MV-4-11 (cell line): ENCODE measurements at places on chromosomes 11 and 22.
A peak's percentile ranks its signal among the peaks of the same experiment; 100 is the strongest.

- DNase-seq, result no peak
These were observed 9.4 kb upstream of the PIM3 start for GRCh38 chr22:49951000-49951677.

GRCh38 chr11:133981156-133981555, 24.4 kb upstream of the IGSF9B start:
- no peak for DNase-seq

- DNase-seq, result peak; percentile 2
These were observed 185.3 kb upstream of the CTSC start for GRCh38 chr11:88522624-88523385.

DNA sequence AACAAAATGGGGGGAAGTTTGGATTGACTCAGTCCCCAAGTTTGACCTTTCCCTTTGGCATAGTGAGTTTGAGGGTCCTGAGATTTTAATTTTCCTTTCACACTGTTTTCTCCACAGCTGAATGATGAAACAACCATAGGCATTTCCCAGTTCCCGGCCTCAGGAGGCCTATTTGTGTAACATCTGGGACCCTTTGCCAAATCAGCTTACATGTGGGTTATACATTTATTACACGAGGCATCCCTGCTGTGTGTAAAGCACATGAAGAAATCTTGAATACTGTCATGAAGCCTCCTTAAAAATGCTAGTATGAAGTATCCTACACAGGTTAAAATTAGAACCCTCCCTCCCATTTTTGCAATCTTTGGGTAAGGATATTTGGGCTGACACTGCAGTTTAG, 44.6 kb upstream of the SPON1 start:
- no peak for DNase-seq

GRCh38 chr22:41821471-41822316, 11.2 kb upstream of the SREBF2 start:
- DNase-seq, result no peak

- DNase-seq, result no peak
These were observed at the start of gene MISFA for GRCh38 chr11:18599739-18600230. TSS of gene MISFA (plus strand) at chr11:18599789. CDS start at chr11:18599929, 140 bp downstream.

DNA sequence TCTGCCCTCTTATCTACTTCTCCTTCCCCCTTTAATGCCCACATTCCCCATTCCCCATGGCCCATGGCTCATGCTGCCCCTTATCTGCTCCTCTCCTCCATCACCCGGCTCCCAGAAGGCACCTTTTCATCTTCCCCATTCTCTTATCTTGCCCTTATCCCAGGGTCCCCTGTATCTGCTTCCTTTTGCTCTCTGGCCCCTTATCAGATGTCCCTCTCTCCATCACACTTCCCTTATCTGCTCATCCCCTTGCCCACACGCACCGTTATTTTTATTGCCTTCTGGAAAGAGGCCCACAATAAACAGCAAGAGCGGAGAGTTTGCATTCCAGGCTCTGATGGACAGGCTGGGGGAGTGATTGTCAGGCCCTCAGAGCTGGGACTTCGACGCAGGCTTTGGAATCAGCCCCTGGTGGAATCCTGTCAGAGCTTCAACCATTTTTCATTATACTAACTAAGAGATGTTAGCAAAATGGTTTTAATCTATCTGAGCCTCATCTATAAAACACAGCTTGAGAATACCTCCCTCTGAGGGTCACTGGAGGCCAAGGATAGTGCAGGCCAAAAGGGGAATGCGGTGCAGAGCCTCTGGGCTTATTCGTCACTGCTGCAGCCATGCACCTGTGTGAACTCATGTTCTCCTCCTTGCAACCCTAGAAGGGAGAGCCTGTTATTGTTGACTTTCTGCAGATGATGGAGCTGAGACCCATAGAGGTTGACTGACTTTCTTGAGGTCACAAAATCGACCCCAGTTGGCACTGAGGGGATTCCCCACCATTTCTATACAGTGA, 37.0 kb upstream of the LRRC55 start:
- DNase-seq, result no peak

- DNase-seq, result no peak
These were observed 35.3 kb upstream of the TTLL12 start for GRCh38 chr22:43222262-43222661.

GRCh38 chr11:1877211-1878136, 14.2 kb downstream of the PRR33 start:
- no peak for DNase-seq

GRCh38 chr22:42074132-42074811, at the start of gene PHETA2:
TSS of gene PHETA2 (plus strand) at chr22:42074248. CDS start at chr22:42077294, 3,046 bp downstream.
- no peak for DNase-seq

DNA sequence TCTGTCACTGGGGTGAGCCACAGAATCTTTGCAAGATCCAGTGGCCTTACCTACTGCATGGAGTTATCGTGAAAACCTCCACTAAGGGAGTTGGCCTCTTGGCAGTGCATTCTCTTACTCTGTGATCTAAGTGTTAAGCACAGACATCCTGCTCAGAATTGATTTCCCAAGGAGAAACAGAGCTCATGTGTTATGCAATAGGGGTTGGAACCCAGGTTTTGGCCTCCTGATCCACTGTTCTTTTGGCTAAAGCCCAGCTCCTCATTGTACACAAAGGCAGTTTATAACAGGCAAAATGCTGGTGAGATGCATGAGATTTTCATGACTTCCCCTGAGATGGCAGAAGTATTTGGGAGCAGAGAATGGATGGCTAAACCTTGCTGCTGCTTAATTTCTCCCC, 11.8 kb downstream of the DTX4 start:
- no peak for DNase-seq

GRCh38 chr11:88293931-88294330, 43.6 kb downstream of the CTSC start:
- peak; percentile 94 for DNase-seq

DNA sequence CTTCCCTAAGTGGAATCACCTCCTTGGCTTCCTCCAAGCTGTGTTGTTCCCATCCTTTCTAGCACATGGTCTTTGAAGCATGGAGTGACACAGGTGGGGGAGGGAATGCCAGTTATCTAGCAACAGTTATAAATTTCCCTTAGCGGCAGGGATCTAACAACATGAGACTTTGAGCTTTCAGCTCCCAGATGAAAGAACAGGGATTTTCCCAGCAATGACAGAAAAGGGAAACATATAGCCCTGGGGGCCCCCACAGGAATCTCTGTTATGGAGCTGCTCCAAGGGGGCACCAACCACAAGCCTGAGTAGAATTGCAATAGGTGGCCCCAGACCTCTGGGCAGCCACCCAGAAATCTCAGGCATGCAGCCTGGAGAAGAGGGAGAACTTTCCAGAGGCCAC, 163.0 kb downstream of the GRIK4 start:
- DNase-seq, result no peak

DNA sequence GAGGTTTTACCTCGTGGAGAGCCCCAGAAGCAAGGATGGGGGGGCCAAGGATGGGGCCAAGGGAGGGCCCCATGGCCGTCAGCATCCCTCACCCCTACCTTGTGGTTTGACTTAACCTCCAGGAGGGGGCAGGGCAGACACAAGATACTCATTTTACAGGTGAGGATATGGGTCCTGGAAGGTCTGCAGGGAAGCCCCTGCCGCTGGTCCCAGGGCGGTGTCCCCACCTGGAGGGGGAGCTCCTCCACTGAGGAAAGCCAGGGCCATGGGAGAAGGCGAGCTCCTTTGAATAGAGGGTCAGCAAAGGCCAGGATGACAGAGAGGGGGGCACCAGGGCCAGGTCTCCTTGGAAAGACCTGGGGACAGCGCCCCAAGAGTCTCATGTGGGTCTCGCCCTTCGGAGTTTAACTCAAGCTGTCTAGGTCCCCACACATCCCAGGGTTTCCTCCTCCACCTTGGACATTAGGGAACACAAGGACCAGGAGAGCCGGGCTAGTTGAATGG, 5.9 kb upstream of the ADORA2A start:
- no peak for DNase-seq

DNA sequence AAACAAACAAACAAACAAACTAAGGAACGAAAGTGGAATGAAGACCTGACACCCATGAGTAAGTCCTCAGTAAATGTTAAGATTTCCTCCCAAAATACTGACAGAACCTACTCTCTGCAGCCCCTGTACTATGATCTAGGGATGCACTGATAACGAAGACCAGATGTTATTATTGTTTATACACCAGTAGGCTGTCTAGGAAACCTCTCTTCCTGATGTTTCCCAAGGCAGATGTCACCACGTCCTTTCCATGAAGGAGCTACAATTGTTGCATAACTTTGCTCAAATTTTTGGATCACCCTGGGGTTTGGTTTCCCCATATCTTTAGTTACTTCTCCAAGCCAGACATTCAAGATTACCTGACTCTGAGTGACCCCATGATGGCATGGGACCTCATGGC, 340.7 kb downstream of the MIAT start:
- DNase-seq, result no peak

GRCh38 chr22:38699143-38699542, 1.6 kb downstream of the JOSD1 start:
- no peak for DNase-seq

GRCh38 chr11:104594228-104594958, 303.9 kb downstream of the CASP12 start:
- DNase-seq, result peak; percentile 86

DNA sequence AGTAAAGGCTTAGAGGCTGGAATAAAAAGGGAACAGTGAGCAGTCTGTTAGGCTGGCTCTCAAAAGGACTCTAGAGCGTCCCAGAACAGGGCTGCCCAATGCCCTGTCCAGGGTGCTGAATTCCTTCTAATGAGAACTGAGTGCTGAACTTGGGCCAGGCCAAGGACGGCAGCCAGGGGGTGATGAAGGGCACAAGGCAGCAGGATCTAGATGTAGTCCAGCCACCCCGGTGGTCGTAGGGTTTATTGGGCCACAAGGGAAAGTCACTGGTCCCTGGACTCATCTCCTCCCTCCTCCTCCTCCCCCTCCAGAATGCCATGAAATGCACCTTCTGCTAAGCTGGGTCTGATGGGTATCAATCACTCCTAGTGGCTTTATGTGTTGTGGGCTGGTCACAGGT, 19.2 kb downstream of the NPTXR start:
- peak; percentile 78 for DNase-seq

- no peak for DNase-seq
These were observed 63.6 kb downstream of the NFAM1 start for GRCh38 chr22:42368379-42369249.

- no peak for DNase-seq
These were observed 11.3 kb downstream of the ABTB2 start for GRCh38 chr11:34346551-34346950.

DNA sequence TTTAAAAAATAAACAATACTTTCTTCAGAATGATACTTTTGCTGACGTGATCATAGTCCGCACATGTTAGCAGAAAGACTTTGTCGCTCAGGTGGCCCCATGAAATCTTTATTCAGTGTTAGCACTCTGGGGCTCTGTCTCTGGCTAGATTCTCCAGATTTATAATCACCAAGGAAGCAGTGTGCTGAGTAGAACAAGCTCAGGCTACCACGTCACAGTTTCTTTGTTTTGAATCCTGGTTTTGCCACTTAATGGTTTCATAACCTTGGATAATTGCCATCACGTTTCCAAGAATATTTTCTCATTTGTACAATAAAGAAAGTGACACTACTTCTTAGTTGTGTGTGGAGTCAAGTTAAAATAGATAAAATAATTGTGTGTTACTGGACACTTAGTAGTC, 3.9 kb upstream of the MUC15 start:
- no peak for DNase-seq

- no peak for DNase-seq
These were observed 8.4 kb upstream of the TNFRSF13C start for GRCh38 chr22:41935015-41935351.

DNA sequence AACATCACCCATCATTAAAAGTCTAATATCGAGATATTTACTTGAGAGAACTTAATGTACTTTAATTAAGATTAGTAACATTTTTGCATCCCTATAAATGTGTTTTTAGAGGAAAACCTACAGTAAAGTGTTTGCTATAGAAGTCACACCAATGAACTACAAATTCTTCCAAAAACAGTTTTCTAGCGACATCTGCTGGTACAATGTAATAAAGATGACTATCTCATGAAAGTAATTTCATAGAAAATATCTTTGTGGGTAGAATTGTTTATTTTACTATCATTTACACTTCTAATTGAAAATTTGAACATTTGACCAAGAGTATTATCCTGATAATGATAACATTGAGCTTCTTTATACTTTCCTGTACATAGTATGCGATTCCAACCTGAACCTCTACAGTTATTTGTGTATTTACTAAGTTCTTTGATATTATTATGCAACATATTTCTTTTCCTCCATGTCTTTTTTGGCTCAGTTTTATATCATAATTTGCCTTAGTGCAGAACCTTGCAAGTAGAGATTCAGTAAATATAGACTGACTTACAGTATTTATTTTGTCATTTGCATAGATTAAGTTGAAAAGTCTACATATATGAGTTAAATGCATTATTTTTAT, 252.7 kb downstream of the TMEM135 start:
- DNase-seq, result peak; percentile 43

GRCh38 chr11:19719960-19720359, 7.3 kb downstream of the NAV2 start:
- DNase-seq, result no peak

DNA sequence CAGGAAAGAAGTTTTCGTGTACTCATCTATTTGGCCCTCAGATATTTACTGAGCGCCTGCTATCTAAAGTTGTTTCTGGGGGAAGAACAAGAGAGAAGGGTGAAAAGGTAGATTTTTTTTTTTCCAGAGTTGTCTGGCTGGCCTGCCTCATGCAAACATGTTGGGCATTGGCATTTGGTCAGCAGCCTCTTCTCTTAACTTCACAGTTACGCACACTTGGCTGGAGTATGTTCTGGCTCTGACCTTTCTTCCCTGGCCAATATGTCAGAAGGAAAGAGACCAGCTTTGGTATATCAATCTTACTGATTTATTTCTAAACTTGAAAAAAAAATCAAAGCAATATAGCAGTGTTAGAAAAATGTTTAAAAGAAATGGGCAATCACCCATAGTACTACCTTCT, 54.2 kb upstream of the GRAMD1B start:
- DNase-seq, result no peak

GRCh38 chr22:20639750-20640149, 132.3 kb downstream of the MED15 start:
- no peak for DNase-seq

DNA sequence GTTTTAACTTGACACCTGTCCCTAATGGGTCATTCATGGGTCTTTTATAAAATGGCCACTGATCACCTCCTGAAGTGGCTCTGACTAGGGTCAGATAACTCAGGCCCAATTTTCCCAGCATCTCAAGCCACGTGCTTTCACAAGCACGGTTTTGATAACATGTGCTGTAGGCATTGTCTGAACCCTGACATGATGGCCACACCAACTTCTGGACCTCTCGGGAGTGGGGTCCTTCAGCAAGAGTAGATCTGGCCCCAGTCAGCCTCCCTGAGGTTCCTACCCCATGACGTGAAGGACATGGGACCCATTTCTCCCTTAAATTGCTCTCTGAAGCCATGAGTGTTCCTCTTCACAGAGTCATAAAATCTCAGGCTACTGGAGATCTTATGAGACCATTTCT, 60.4 kb upstream of the CCND1 start:
- no peak for DNase-seq

DNA sequence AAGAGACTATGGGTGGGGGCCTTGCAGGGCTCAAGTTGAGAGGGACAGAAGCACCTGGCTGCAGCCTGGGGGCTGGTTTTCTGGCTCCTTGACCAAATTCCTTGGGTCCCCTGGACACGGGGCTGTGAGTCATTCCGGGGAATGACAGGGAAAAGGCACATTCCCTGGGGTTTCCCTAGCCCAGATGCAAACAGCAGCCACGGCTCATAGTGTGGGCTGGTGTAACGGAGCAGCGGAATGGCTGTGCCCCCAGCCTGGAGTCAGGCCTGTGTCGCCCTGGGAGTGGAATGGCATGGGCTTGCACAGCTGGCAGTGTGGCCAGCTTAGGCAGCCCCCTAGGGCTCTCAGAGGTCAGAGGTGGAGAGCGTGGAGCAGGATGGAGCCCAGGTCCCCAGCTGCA, 77.6 kb upstream of the KCNQ1OT1 start:
- no peak for DNase-seq
